ENCODE measurements at places on chromosomes 2 and 18. TPM values are rescaled to one million over a fixed set of nuclear protein-coding genes. Genes with fewer than 3 reads are reported as not detected.

DNA sequence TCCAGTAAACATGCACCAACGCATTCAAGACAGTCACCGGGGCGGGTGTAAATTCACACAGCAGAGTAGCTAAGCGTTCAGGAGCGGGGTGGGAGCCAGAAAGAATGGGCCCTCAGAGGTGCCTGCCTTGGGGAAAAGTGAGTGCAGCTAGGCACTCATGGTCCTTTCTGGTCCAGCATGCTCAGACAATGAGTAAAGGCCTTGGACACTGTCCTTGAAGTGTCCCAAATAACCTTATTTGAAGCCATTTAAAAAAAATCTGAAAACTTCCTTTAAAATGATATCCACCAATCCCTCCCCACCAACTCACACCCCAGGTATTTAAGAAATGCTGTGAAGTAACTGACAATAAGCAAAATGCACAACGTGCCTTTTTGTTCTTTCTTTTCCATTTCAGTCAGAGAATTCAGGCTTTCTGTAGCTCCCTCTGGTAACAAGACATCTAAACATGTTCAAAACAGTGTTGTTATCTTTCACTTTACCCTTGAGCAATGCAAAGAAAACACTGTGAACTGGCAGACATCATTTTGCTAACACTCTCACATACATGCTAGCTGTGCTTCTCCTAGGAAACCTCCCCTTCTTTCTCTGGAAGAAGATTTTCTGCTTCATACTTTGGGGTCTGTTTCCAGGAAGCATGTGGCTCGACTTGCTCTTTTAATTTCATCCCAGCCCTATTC lies 445.1 kb upstream of the SPRED2 start:
- no peak for DNase-seq
- no peaks in the 10 kb centered on the region for H3K27me3 ChIP-seq
- H3K4me1 ChIP-seq: no peaks in the 10 kb centered on the region

DSC2 gene
- total RNA-seq: 19.8 TPM

CPO gene
- total RNA-seq: 0.41 TPM

AQP12B gene
- total RNA-seq: not detected

DNA sequence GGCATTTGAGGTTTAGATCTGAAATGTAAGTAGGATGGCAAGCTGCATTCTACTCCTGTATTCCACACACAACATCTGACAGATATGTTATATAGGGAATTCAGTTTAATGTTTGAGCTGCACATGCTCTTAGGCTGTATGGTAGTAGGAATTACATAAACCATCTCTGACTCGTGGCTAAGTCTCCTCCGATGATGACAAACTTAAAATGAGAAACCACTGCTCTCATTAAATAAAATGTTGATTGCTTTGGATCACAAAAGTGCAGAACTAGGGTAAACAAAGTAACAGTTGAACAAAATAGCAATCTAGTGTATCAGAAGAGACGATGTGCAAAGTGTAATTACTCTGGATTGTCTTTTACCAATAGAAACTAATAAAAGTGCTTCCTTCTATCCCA lies 50.1 kb upstream of the WDR75 start:
- no peaks in the 10 kb centered on the region for H3K4me1 ChIP-seq
- H3K4me3 ChIP-seq: no peak overlapping the region
- H3K27ac ChIP-seq: no peak overlapping the region
- DNase-seq: no peak
- H3K27me3 ChIP-seq: no peaks in the 10 kb centered on the region
- no peaks in the 10 kb centered on the region for H3K36me3 ChIP-seq

- no peaks in the 10 kb centered on the region for H3K4me1 ChIP-seq
- no peak overlapping the region for H3K27ac ChIP-seq
- no peaks in the 10 kb centered on the region for H3K27me3 ChIP-seq
- no peak for DNase-seq
- H3K4me3 ChIP-seq: no peak overlapping the region
- H3K36me3 ChIP-seq: no peaks in the 10 kb centered on the region
These were observed 90.7 kb downstream of the NRP2 start for GRCh38 chr2:205772983-205773382.

DNA sequence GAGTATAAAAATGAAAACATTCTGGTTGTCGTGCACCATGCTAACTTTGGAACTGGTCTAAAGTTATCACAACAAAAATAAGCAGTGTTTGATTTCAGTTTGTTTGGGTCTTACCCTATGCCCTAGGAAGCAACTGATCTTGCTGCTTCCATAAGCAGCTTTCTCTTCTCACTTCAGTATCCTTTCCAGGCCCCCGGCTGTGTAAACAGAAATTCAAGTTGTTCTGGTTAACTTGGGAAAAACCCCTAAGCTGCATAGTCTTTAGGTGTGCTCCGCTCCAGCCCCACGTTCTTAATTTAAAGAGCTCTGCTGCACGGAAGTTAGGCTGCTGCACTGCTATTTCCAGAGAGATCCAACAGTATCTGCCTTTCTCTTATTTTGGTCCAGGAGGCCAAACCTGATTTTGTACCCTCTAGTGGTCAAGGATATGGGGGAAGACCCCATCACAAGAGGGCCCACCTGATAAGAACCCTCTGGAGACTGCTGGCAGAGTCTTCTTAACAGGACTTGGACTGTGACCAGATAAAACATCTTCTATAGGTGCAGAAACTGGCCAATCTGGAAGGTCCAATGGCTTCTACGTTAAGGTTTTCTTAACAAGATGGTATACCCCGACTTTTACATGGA lies 69.1 kb downstream of the FEZ2 start:
- no peaks in the 10 kb centered on the region for H3K4me1 ChIP-seq
- no peak for DNase-seq
- no peaks in the 10 kb centered on the region for H3K27me3 ChIP-seq

DNA sequence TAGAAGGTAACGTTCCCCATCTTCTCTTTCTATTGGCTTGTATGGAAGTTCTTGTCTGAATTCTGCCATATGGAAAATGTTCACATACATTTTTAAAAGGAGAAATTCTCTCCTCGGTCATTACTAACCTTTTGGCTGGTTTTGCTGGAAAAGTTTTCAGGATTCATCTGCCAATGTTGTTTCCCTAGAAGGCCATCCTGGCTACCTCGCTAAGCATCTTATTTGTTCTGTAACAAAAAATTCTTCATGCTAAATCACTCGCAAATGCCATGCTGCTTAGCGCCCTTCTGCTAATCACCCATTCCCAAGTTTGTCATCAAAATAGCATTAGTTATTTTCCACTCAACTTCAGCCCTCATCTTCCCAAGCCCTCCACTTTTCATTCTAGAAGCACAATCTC lies 262.0 kb downstream of the SLC8A1 start:
- no peak overlapping the region for H3K27ac ChIP-seq
- no peaks in the 10 kb centered on the region for H3K36me3 ChIP-seq
- DNase-seq: no peak
- no peaks in the 10 kb centered on the region for H3K4me1 ChIP-seq

RAB17 gene
- 59.1 TPM for total RNA-seq

SGPP2 gene
- total RNA-seq: 89.8 TPM

- no peak overlapping the region for H3K27ac ChIP-seq
- no peaks in the 10 kb centered on the region for H3K36me3 ChIP-seq
- H3K4me1 ChIP-seq: no peaks in the 10 kb centered on the region
These were observed 33.6 kb upstream of the VWC2L start for GRCh38 chr2:214377286-214377624.

CAPN14 gene
- 0.25 TPM for total RNA-seq

DNA sequence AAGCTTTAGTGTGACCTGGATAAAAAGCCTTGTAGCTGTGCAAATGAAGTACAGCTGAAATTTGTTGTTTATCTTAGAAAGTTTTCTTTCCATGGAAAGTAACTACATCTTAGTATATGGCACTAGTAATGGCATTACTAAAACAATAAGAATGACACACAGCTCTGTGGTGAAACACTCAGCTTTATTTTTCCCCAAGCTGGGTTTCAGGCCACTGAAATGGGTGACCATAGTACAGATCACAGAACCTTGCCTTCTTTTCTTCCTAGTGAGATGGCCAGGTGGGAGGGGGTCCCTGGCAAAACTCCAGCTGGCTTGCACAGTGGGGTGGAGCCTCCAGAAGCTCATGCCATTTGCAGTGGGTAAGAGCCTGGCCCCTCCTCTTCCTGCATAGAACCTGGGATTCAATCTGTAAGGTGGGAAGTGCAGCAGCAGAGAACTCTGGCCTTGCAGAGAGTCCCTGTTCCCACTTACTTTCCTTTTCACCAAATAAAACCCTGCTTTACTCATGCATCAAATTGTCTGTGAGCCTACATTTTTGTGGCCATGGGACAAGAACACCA lies 17.6 kb upstream of the GRP start:
- H3K27ac ChIP-seq: no peak overlapping the region
- no peaks in the 10 kb centered on the region for H3K36me3 ChIP-seq
- H3K27me3 ChIP-seq: no peaks in the 10 kb centered on the region
- no peak overlapping the region for H3K4me3 ChIP-seq
- DNase-seq: no peak

GRCh38 chr2:105597806-105598803 lies 146.6 kb upstream of the NCK2 start:
- H3K4me1 ChIP-seq: no peaks in the 10 kb centered on the region
- no peaks in the 10 kb centered on the region for H3K27me3 ChIP-seq
- DNase-seq: no peak
- no peaks in the 10 kb centered on the region for H3K36me3 ChIP-seq
- H3K27ac ChIP-seq: no peak overlapping the region
- no peak overlapping the region for H3K4me3 ChIP-seq

RAD51AP2 gene
- not detected for total RNA-seq

DNA sequence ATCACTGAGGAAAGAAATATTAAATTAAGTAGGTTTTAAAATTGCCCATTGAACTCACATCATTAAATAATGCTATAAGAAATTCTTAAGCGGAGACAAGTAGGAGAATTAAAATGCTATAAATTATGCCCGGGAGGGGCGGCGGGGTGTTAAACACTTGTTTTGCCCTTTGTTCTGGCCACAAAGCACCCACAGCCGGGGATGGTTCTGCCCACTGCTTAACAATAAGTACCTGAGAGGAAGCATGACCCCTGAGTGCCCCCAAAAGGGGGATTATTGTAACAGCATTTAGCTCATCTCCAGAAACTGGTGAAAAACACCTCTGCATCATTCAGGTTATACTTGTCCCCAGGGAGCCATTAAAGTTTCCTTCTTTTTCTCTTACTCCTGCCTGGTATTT lies 332.7 kb upstream of the POU3F3 start:
- H3K27ac ChIP-seq: no peak overlapping the region
- H3K4me3 ChIP-seq: no peak overlapping the region
- no peak for DNase-seq

- H3K4me3 ChIP-seq: no peak overlapping the region
- no peak overlapping the region for H3K27ac ChIP-seq
- no peak for DNase-seq
- no peaks in the 10 kb centered on the region for H3K4me1 ChIP-seq
- H3K27me3 ChIP-seq: no peaks in the 10 kb centered on the region
- no peaks in the 10 kb centered on the region for H3K36me3 ChIP-seq
These were observed 77.0 kb downstream of the KYNU start for GRCh38 chr2:142954493-142954892.

- no peaks in the 10 kb centered on the region for H3K36me3 ChIP-seq
- H3K27ac ChIP-seq: no peak overlapping the region
- DNase-seq: no peak
- no peaks in the 10 kb centered on the region for H3K27me3 ChIP-seq
These were observed 10.0 kb downstream of the PPP4R1 start for GRCh38 chr18:9604348-9604747.

DNA sequence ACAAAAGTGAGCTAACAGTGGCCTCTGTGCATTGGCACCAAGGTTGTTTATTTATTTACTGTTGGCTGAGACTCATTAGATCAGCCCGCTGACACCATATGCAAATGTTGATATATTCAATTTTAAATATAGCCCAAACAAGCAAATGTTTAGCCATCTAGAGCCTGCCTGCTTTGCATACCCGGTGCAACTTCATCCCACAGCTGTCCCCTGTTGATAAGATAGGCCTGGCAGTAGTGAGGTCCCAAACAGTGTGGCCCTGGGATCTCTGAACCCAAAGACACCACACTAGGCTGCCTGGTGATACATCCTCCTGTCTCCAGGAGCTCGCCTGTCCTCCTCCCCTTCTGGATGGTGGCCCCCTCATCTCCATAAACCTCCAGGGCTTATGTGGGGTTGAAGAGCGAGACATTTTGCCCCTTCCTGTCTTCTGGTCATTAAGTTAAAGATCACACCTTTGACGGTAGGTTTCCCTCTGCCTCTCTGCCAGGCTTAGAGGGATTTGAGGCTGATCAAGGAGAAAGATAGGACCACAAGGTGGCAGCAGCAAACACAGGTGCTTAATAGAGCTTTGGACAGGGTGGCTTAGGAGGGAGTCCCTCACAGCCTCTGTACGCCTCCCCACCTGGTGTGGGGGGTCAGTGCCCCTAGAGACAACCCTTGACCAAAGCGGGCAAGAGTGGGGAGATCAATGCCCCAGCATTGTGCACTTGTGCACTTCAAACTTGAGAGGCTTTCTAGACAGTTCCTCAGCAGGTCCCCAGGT lies 23.7 kb upstream of the MYO5B start:
- H3K4me3 ChIP-seq: no peak overlapping the region
- H3K36me3 ChIP-seq: no peaks in the 10 kb centered on the region
- no peaks in the 10 kb centered on the region for H3K4me1 ChIP-seq
- H3K27me3 ChIP-seq: no peaks in the 10 kb centered on the region

DHX57 gene
- total RNA-seq: 20.7 TPM

DNA sequence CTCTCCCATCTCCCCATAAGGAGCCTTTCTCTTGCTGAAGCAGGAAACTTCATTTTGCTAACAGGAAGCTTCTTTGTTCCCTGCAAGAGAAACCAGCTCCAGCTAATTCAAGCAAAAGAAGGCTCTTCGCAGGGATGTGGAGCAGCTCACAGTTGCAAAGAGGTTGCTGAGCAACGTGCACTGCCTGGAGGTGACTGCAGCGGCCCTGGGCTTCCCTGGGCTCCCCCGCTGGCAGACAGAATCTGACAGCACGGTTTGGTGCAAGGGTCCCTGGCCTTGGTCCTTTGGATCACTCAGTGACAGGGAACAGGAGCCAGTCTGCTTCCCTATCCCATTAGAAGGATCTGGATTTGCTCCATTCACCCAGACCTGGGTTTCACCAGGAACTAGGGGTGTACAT lies 25.8 kb downstream of the GPR55 start:
- DNase-seq: peak; percentile 38
- no peak overlapping the region for H3K27ac ChIP-seq
- H3K4me1 ChIP-seq: no peaks in the 10 kb centered on the region
- H3K4me3 ChIP-seq: no peak overlapping the region

DNA sequence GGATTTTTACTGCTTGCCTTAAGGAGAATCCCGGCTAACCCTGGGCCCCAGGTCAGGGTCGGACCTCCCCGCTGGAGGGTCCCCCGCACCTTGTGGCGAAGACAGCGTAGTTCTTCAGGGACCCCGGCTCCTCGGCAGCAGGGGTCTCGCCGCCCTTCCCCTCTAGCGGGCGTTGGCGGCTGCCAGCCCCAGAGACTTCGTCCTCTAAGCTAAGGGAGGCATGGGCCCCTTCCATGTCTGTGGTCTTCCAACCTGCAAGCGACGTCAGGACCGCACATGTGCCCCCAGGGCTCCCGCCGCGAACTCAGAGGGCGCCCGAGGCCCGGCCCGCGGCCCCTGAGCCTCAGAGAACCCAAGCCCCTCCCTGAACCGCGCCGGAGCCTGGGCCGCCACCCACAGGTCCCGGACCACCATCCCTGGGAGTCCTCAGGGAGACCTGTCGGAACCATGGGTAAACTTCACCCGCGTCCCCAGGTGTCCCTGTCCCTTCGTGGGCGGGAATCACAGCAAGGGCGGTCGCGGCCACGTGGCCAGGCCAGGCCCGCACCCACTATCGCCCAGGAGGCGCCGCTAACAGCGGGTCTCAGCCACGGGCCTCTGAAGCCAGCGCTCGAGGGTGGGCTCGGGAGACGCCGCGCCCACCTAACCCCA lies 562 bp downstream of the ANKMY1 start:
- H3K4me3 ChIP-seq: no peak overlapping the region
- peak; percentile 82 for DNase-seq
- H3K27ac ChIP-seq: no peak overlapping the region
- H3K4me1 ChIP-seq: peaks cover 9% of the 10 kb centered on the region
- H3K27me3 ChIP-seq: no peaks in the 10 kb centered on the region

- no peak overlapping the region for H3K4me3 ChIP-seq
- H3K27me3 ChIP-seq: no peaks in the 10 kb centered on the region
- H3K27ac ChIP-seq: no peak overlapping the region
- no peaks in the 10 kb centered on the region for H3K36me3 ChIP-seq
These were observed 132.0 kb downstream of the TMEM182 start for GRCh38 chr2:102893870-102894269.
